ENCODE measurements at places on chromosomes 16 and 17. TPM values are rescaled to one million over a fixed set of nuclear protein-coding genes. Genes with fewer than 3 reads are reported as not detected.

Gene ACSM2A
- not detected for total RNA-seq

Gene SPATA32
- total RNA-seq: 0.55 TPM

Gene FLYWCH1
- 48.9 TPM for total RNA-seq

Gene SMCR8
- total RNA-seq: 23.7 TPM

Gene MGAT5B
- not detected for total RNA-seq

Gene ARHGAP27
- 100 TPM for total RNA-seq

Gene CBX2
- 16.2 TPM for total RNA-seq

GRCh38 chr17:3985846-3986245 is 21.6 kb upstream of the ATP2A3 start:
- H3K36me3 ChIP-seq: no peaks in the 10 kb centered on the region
- H3K4me3 ChIP-seq: no peak overlapping the region
- H3K27me3 ChIP-seq: peaks cover 2% of the 10 kb centered on the region
- no peak for DNase-seq
- no peak overlapping the region for H3K27ac ChIP-seq

- no peak for DNase-seq
- no peaks in the 10 kb centered on the region for H3K36me3 ChIP-seq
- peak overlapping the region; percentile 37 for H3K27ac ChIP-seq
- H3K4me3 ChIP-seq: no peak overlapping the region
- no peaks in the 10 kb centered on the region for H3K27me3 ChIP-seq
- peaks cover 17% of the 10 kb centered on the region for H3K4me1 ChIP-seq
These were observed 30.1 kb upstream of the HAPSTR1 start for GRCh38 chr16:9061358-9061813.

DNA sequence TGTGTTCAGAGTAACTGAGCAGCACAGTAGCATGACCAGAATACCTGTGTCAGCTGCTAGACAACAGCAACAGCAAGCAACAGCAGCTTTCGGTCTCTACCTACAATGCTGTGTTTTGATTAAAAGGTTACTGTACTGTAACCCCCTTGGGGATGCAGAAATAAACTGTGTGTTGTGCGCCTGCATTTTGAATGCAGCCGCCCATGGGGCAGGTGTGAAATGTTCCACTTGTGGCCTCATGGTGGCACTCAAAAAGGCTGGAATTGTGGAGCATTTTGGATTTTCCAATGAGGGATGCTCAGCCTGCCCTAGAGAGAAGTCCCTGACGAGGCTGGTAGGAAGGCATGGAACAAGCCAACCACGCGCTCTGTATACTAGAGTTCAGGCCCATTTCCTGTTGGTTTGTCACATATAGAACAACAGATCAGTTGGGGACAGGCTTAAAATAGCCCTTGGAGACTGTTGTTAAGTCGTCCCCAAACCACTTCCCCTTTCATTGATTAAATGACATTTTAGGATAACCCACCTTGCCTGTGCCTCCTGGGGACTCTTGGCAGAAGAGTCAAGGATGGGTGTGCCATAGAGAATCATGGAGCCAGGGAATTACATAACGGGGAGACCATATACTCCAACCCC is 27.1 kb downstream of the SCPEP1 start:
- H3K27me3 ChIP-seq: peaks cover 6% of the 10 kb centered on the region
- no peak overlapping the region for H3K27ac ChIP-seq
- H3K4me1 ChIP-seq: peaks cover 25% of the 10 kb centered on the region
- H3K36me3 ChIP-seq: peaks cover 14% of the 10 kb centered on the region

DNA sequence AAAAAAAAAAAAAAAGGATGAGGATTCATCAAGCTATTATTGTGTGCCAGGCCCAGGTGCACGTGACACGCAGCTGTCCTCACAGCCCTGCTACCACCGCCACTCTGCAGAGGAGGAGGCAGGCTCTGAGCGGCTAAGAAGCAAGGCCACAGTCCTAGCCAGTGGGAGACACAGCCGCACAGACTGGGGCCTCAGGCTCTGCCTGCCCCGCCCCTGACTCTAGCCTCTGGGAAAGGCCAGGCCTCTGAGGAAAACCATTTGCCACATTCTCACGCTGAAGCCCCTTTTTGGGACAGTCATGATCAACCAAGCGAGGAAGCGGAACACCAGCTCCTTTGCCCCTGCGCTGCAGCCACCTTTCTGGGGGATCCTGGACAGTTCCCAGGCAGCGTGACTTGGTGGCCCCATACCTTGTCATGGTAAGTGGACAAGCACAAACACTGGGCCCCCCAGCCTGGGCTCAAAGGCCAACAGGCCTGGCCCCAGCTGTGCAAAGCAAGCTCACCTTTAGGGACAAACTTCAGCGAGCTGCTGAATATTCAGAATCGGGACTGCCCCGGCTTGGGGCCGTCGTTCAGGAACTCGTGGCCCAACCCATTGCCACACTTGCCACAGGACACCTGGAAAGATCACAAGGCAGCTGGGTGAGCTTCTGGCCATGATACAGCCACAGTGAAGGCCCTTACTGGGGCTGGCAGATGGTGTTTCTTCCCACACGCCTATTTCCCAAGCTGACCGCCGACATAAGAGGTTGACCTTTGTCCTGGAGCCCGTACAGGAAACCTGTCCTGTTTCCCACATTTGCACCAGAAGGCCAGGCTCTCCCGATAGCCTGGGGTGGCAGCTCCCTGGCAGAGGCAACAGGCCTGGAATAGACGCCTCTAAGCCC is 2.5 kb downstream of the MSRB1 start:
- no peak overlapping the region for H3K27ac ChIP-seq
- DNase-seq: no peak
- H3K4me3 ChIP-seq: no peak overlapping the region
- H3K4me1 ChIP-seq: peaks cover 29% of the 10 kb centered on the region
- peaks cover 8% of the 10 kb centered on the region for H3K36me3 ChIP-seq
- H3K27me3 ChIP-seq: no peaks in the 10 kb centered on the region

DNA sequence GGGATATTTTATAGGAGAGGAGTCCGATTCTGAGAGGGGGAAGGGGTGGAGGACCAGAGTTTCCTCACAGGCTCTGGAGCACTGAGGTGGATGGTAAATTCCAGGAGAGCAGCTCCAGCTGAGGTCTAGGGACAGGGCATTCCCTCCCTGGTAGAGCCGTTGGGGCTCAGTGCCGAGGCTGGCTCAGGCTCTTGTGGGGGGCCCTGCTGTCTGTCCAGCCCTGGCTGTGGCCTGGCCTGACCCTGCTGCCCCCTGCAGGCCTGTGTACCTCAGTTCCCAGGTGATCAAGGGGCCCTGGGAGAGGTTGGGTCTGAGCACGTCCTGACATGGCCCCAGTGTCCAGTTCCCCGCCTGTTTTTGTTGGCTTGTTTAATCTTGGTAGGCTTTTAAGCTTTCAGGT is 16.8 kb downstream of the ZNF750 start:
- no peaks in the 10 kb centered on the region for H3K27me3 ChIP-seq
- no peak overlapping the region for H3K27ac ChIP-seq
- DNase-seq: no peak
- H3K36me3 ChIP-seq: peaks cover 41% of the 10 kb centered on the region
- no peak overlapping the region for H3K4me3 ChIP-seq
- H3K4me1 ChIP-seq: peaks cover 4% of the 10 kb centered on the region

- no peaks in the 10 kb centered on the region for H3K36me3 ChIP-seq
- H3K27me3 ChIP-seq: no peaks in the 10 kb centered on the region
- H3K27ac ChIP-seq: no peak overlapping the region
These were observed 16.8 kb downstream of the NQO1 start for GRCh38 chr16:69709456-69710084.

DNA sequence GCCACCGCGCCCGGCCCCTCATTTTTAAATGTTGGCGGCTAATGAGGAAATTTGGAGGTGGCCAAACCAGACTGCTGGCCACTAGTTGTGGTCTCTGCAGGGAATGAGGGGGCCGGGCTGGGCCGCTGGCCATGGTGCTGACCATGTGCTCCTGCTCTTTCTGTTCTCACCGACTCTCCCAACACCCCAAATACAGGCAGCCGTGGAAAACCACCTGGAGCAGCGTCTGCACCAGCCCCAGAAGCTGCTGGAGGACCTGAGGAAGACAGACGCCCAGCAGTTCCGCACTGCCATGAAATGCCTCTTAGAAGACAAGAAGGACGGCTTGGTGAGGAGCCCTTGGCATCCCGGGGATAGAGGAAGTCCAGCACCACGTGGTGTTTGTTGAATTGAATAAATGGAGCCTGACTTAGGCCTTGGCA is 21.3 kb downstream of the OTOA start:
- H3K4me1 ChIP-seq: no peaks in the 10 kb centered on the region
- H3K36me3 ChIP-seq: no peaks in the 10 kb centered on the region
- peaks cover 4% of the 10 kb centered on the region for H3K27me3 ChIP-seq

- H3K4me1 ChIP-seq: no peaks in the 10 kb centered on the region
- no peaks in the 10 kb centered on the region for H3K27me3 ChIP-seq
- DNase-seq: no peak
These were observed 24.8 kb downstream of the KLHDC4 start for GRCh38 chr16:87740909-87741424.

DNA sequence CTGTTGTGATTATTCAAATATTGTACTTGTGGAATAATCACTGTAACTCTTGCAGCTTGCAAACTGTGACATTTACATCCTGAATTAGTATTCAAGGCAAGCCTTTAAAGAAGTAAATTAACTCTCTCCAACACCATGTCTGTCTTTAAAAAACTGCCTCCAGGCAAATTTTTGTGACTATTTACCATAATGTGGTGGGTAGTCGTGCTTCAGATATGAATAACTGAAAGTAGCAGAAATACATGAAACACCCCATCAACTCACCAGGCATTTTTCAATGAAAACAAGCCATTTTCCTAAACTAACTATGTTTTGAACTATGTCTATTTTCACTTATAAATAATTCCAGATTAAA is 217.4 kb upstream of the PSMD7 start:
- no peaks in the 10 kb centered on the region for H3K36me3 ChIP-seq
- no peak overlapping the region for H3K4me3 ChIP-seq
- no peak for DNase-seq
- no peak overlapping the region for H3K27ac ChIP-seq
- H3K27me3 ChIP-seq: no peaks in the 10 kb centered on the region

GRCh38 chr17:82126556-82127314 is 28.7 kb upstream of the FASN start:
- peak overlapping the region; percentile 70 for H3K4me3 ChIP-seq
- H3K36me3 ChIP-seq: peaks cover 20% of the 10 kb centered on the region
- H3K27ac ChIP-seq: peak overlapping the region; percentile 98
- peaks cover 59% of the 10 kb centered on the region for H3K4me1 ChIP-seq

- H3K27ac ChIP-seq: no peak overlapping the region
- H3K27me3 ChIP-seq: peaks cover 17% of the 10 kb centered on the region
- no peak overlapping the region for H3K4me3 ChIP-seq
- H3K36me3 ChIP-seq: no peaks in the 10 kb centered on the region
These were observed 233.7 kb downstream of the ZFHX3 start for GRCh38 chr16:72814226-72814625.

GRCh38 chr16:75351183-75351582 is 82.1 kb downstream of the CFDP1 start:
- no peak for DNase-seq
- no peak overlapping the region for H3K4me3 ChIP-seq
- H3K4me1 ChIP-seq: no peaks in the 10 kb centered on the region
- peaks cover 5% of the 10 kb centered on the region for H3K36me3 ChIP-seq
- no peak overlapping the region for H3K27ac ChIP-seq
- no peaks in the 10 kb centered on the region for H3K27me3 ChIP-seq

DNA sequence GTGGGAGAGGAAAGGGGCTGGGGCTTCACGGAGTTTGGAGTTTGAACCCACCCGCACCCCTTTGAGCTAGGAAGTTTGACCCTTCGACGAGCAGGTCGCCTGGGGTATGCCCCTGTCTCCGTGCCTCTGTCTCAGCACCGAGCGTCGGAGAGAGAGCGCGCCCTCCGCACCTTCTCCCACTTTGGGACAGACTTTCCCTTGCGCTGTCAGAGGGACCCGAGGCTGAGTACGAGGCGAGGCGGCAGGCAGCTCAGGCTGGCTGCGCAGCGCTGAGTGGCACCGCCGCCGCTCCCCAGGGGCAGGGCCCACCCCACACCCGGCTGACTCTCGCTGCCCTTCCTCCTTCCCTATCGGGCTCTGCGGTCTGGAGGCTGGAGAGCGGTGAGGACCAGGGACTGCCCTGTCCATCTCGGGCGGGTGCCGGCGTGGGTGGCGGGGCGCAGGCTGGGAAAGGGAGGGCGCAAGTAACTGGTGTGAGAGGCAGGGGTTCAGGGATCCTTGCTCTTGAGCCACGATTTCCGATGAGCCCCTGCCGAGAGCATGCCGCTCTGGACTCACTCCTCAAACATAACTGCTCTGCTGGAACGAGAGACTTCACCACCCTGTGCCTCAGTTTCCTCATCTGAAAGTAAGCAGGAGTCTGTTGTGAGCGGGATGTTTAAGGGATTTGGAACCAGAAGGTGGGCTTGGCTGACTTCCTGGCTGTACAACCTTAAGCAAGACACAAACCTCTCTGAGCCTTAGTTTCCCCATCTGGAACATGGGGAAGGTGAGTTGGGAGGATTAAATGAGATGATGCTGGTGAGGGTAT is 981 bp downstream of the BEAN1 start:
- no peak overlapping the region for H3K27ac ChIP-seq
- no peaks in the 10 kb centered on the region for H3K4me1 ChIP-seq
- DNase-seq: no peak

DNA sequence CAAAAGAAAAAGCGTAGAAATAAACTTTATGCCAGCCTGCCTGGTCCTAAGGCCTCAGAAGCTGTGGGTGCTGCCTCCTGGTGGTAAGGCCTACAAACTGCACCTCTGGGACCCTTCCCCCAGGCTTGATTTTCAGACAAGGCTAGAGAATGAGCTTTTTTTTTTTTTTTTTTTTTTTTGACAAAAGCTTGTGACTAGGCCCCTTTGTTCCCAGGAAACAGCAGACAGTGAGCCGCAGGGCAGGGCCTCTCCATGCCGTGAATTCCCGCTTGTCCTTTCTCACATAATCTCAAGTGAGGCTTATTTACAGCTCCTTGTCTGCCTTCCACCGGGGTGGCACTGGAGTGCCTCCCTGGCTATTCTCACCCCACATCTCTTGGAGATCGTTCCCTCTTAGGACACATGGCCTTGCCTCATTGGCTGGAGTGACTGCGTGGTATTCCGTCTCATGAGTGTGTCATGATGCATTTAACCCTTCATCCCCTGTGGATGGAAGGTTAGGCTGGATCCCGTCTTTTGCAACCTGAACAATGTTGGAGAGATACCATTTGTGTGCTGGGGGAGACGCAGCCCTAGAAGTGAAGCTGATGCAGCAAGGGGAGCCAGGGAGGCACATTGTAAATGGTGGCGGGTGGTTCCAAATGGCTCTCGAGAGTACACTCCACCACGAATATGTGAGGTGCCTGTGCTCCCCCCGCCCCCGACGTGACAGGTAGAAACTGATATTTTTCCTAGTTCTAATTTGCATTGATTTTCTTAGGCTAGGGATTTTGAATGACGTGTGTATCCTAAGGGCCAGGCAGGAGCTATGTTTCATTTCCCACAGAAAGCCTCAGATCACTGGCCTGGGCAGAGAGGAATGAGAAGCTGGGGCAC is 49.6 kb downstream of the USP22 start:
- H3K27me3 ChIP-seq: peaks cover 2% of the 10 kb centered on the region
- no peak overlapping the region for H3K27ac ChIP-seq
- no peaks in the 10 kb centered on the region for H3K4me1 ChIP-seq
- DNase-seq: peak; percentile 71
- no peaks in the 10 kb centered on the region for H3K36me3 ChIP-seq

GRCh38 chr16:7316281-7316888 is 16.3 kb upstream of the RBFOX1 start:
- no peaks in the 10 kb centered on the region for H3K36me3 ChIP-seq
- no peak overlapping the region for H3K27ac ChIP-seq
- no peak for DNase-seq
- no peak overlapping the region for H3K4me3 ChIP-seq
- H3K4me1 ChIP-seq: no peaks in the 10 kb centered on the region
- H3K27me3 ChIP-seq: no peaks in the 10 kb centered on the region

All from activated CD8-positive, alpha-beta T cell treated with anti-CD3 and anti-CD28 coated beads, Interleukin-2, amount 10 ng/mL, durations not matched to agents 7 days and 5 days (primary cell).